ENCODE measurements at places on chromosomes 1 and 21.

GRCh38 chr1:175000697-175001187 is 995 bp downstream of the CACYBP start:
- DNase-seq, result no peak

- DNase-seq, result no peak
These were observed 273.1 kb downstream of the TTLL7 start for GRCh38 chr1:83725735-83726360.

DNA sequence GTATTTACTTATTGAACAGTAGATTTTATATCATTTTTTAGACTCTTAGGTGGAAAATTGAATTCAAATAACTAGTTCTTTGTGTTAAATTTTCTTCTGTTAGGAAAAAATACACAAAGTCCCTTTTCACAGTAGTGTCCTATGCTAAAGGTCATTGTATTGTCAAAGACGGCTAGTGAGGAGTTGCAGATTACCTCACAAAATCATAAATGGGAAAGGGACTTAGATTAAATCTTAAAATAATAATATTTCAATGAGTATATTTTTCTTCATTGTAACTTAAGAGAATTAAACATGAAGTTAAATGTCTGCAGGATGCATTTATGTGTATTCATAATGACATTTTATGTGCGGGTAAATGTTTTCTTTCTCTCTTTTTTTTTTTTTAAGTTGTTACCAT is 32.7 kb downstream of the LYPLAL1 start:
- no peak for DNase-seq

DNA sequence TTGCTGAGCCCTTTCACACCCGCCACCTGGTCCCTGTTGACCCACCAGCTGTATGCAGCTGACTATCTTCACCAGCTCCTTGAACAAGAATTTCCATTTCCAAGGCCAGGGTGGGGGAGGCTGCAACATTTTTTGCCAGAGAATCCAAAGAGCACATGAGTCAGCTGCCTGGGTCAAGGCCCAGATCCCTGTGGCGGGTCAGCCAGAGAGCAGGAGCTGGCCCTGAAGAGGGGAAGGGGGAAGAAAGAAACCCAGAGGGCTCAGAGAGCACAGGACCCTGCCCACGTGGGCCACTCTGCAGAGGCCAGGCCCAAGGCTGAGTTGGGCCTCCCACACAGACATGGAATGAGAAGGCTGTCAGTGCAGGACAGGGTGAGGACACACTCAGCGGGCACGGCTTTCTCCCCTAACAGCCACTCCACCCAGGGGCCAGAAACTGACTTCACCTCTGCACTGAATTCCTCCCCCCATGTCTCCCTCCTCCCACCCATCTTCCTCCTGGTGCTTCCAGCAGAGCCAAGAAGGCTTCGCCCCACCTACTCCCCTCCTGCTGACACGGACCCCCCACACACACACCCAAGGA is 28.9 kb downstream of the S100A6 start:
- peak; percentile 53 for DNase-seq

DNA sequence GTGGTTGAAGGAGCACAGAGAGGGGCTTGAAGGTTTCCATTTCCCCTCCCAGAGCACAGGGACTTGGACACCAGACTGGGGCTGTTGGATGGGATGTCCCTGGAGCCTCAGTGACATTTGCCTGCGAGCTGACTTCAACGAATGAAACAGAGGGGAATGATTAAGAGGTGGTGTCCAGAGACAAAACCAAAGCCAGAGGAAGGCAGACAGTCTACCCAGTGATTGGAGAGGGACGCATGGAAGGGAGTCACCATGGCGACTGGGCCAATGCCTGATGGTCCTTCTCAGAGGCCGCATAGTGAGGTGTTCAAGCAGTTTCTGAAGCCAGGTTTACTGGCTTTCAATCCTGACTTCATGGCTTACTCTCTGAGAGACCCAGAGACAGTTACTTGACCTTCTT is 77.2 kb downstream of the NUF2 start:
- no peak for DNase-seq

DNA sequence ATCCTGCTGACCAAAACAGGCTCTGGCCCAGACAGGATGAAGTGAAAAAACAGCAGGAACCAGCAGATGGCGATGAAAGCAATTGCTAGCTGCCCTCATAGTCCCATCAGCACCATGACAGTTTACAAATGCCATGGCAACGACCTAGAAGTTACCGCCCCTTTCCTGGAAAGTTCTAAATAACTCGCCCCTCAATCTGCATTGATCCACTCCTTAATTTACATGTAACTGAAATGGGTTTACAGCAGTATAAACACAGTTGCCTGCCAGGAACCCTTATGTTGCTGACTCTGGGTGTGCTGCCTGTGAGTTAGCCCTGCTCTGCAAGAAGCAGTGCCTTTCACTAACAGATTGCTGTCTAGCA is 65.5 kb upstream of the CR1L start:
- peak; percentile 56 for DNase-seq

DNA sequence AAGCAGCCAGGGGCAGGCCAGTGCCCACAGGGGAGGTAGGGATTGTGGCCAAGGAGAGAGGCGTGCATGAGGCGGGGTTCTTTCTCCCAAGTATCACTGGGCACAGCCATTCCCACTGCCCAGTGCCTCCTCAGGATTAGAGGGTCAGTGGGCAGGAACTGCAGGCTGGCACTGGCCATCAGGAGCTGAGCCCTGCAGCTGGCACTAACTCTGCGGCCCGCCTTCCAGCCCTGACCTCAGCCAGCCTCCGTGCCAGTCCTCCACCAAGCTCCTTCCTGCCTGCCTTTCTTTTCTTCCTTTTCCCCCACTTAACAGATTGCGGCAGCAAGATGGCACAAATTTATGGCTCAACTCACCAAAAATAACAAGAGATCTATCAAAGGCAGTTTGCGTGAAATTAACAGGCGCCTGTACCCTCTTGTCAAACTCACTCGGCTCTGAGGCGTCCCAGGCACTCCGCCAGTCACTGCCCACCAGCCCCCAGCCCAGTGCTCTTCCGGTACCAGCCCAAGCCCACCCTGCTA is 11.1 kb downstream of the ADGRB2 start:
- no peak for DNase-seq

DNA sequence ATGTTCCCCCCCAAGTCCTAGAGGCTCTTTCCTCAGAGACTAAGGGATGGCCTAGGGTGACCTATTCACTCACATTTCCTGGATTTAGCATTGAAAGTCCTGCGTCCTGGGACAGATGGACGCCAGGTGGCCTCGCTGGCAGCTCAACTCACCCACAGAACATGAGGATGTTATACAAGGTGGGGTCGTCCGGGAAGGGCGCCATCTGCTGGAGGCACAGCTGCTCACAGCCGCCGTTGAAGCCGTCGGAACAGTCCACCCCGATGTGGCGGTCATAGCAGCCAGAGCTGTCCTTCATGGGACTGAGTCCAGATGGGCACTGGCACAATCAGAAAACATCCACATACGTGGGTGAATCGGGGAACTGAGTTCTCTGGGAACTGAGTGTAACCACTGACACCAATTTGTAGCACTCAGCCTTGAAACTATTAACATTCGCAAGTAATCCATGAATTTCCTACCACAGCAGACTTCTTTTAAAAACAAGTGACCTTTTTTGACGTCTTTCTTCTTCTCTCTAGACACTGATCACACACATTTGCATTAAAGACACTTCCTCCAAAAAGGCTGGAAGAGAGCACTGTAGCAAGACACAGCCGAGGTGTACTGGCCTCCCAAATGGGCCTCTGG is 215.4 kb downstream of the ASTN1 start:
- DNase-seq, result peak; percentile 61

- no peak for DNase-seq
These were observed 19.9 kb downstream of the OR2L13 start for GRCh38 chr1:248114890-248115289.

GRCh38 chr1:56120021-56120420 is 459.3 kb downstream of the PLPP3 start:
- DNase-seq, result no peak

- no peak for DNase-seq
These were observed 241.4 kb downstream of the TOMM20 start for GRCh38 chr1:234887016-234887900.

GRCh38 chr21:36162631-36163030 is 6.0 kb downstream of the DOP1B start:
- DNase-seq, result no peak

DNA sequence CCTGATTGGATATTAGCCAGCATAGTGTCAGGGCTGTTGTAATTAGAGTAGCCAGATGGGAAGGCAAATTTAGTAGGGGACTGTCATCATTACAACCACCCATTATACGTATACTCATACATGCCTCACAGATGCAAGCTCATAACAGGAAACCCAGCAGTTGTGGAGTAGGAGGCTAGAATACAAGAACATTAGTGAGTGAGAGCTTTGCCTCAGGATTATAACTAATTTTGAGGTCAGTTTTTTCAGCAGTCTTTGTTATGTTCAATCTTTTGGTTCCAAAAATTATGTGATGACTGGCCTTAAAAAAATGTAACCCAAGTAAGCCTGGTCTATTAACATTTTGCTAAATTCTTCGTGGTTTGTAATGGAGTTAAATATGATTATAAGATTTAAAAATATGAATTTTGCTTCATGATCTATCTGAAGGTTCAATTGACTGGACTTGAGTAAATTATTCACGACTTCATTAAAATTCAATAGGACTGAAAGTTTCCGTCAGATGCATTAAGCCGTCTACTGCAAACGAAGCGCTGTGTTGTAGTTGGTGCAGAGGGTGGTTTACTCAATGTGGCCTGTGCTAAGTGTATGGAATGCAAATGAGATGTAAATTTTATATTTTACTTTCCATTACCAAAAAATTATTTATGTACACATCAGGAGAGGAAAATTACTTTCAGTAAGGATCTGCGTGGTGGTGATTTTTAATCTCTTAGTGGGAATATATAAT is 48.8 kb downstream of the KCNK1 start:
- DNase-seq, result no peak

DNA sequence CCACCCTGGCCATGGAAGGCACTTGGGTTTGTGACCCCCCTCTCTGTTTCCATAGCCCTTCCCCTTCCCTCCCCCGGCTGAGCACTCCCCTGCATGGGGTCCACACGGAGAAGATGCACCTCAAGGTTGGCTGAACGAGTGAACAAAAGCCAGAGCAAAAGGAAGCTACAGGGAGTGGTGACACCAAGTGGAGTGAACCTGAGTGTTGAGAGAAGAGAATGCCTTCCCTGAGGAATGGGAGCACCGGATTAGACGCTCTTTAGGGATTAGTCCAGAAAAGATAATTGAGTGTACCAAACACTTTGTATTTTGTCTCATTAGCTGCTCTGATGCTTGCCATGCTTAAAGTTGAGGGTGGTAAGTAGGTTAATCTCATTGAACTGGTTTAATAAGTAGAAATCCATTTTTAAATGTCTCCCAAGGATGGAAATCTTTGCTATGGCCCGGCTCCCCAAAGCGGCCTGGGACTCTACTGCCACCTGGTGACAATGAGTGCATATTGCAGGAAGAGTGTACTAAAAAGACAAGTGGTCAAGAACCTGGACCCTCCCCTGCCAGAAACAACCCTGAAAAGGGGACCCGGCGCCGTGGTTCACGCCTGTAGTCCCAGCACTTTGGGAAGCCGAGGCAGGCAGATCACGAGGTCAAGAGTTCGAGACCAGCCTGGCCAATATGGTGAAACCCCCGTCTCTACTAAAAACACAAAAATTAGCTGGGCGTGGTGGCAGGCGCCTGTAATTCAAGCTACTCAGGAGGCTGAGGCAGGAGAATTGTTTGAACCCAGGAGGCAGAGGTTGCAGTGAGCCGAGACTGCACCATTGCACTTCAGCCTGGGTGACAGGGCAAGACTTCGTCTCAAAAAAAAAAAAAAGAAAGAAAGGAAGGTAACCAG is 150.6 kb upstream of the ZC3H12A start:
- no peak for DNase-seq

- DNase-seq, result no peak
These were observed 1.1 kb downstream of the SASS6 start for GRCh38 chr1:100131623-100132022.

- no peak for DNase-seq
These were observed 670.5 kb downstream of the KIF26B start for GRCh38 chr1:245825128-245825901.

- no peak for DNase-seq
These were observed 1023.5 kb upstream of the B3GALT2 start for GRCh38 chr1:194209920-194210319.

GRCh38 chr1:212753749-212754148 is 37.8 kb downstream of the NSL1 start:
- DNase-seq, result no peak

DNA sequence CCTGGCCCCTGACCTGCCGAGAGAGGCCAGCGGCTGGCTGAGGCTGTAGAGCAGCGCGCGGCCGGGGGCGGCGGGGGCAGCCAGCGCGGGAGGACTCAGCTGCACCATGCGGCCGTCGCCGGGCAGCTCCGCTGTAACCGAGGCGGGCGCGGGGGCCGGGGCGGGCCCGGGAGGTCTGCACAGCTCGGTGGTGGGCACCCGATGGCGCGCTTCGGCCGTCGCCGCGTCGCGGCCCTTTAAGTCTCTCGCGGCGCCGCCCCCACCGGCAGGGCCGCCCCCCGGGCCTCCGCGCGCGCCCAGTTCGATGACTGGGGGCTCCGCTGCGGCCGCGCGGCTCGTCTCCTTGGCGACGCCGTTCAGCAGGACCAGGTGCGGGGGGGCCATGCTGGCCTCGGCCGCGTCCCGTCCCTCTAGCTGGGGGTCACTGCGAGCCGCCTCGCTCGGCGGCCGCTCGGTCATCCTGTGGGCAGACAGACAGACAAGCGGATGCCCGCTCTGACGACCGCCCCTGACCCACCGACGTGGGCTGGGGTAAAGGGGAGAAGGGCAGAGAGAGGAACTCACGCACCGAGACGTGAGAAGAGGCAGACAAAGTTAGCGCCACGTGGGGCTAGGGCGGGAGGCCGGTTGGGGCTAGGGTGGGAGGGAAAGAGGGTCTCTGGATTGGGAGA is 6.5 kb downstream of the TAL1 start:
- DNase-seq, result no peak

DNA sequence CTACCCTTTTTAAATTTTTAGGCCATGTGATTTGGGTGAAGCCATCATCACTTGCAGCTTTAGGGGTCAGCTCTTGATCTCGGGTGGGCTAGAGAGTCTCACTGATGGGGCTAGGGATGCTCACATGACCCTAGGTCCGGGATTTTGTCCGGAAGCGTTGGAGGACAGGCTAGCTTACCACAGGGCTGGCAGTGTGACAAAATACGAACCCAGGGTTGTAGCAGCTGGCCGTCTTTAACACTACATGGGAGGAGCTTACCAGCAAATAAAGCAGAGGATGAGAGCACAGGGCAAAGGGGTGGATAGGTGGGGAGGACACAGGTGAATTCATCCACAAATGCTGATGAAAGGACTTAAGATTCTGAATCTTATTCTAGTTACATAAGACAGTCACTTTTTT is 21.9 kb downstream of the GPR161 start:
- DNase-seq, result no peak

Data from renal pelvis (tissue), 12 donors.